ENCODE measurements at places on chromosomes 6 and 20.
A peak's percentile ranks its signal among the peaks of the same experiment; 100 is the strongest.

DNA sequence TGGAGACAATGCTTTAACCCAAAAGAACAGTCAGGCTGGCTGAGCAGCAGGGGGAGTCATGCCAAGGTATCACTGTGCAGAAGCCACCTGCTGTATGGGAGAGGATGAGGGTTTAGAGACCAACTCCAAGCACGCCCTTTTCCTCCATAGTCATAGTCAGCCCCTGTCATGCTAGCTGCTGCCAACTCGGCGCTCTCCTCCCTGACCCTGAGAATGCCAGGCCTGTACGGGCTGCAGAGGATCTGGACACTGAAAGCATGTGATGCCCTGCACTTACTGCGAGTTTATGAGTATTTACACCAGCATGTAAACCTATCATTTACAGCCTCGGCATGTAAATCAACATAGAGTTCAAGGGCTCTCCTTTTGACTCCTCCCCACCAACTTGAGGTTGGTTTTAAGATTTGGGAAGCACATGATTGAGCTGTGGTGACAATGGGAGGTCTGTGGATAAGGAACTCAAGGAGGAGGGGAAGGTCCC, 11.7 kb upstream of the SCUBE3 start:
- ATAC-seq = no peak

DNA sequence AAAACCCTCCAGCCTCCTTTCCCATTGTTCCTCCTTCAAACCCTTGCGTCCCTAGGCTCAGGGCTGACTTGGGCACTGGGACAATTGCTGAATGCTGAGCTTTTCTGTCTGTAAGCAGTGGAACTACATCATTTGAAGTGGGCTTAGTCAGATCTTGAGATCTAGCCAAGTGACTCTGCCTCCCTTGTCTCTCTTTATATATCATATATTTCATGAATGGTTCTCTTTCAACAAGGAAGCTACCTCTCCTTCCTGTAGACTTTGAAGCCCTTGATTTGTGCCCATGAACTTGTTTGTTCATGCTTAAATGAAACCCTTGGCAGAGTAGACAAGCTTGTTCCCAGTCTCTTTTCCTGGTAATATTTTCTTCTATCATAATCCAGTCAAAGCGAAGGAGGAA, 60.0 kb upstream of the KIF13A start:
- ATAC-seq = no peak

- ATAC-seq = peak; percentile 31
These were observed 451.3 kb downstream of the HTR1B start for GRCh38 chr6:77011929-77012545.

DNA sequence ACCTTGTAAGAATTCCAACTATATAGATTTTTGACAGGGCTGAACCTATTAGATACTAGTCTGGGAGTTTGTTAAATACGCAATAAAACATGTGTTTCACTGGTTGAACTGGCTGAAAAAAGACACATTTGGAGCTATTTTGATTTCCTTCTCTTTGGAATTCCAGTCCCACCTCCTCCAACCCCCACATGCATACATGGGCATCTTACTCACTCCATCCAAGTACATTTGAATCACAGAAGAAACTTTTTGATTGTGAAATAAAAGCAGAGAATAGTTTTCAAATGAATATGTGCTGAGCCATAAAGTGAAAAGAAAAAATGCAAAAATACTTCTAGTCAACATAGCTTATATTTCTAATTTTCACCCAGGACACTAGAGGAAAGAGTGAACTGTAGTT, 33.9 kb upstream of the STXBP5 start:
- ATAC-seq = no peak

GRCh38 chr20:17806739-17807441, 107.1 kb downstream of the BANF2 start:
- peak; percentile 74 for ATAC-seq

DNA sequence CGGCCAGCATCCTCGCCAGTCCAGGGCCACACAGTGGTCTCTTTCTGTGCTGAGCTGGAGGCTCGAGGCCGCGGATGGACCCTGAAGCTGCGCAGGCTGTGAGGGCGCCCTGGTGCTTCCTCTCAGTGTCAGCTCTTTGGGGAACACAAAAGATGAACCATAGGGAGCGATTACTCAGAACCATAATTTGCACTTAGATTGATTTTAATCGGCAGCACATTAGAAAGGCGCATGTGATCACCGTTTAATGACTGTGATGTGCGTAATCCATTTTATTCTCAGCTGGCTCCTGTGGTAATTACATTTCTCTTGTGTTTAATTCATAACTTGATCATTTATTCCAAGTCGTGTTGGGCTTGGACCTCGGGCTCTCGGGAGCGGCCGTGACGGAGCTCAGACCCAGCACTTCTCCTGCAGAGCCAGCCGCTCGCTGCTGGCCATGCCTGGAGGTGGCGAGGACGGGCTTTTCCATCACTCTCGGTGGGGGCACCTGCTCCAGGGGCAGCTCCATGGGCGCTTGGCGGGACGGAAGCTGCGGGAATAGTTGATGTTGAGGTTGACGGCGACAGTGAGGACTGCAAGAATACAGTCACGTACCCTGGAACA, 25.6 kb upstream of the NTSR1 start:
- ATAC-seq = no peak

DNA sequence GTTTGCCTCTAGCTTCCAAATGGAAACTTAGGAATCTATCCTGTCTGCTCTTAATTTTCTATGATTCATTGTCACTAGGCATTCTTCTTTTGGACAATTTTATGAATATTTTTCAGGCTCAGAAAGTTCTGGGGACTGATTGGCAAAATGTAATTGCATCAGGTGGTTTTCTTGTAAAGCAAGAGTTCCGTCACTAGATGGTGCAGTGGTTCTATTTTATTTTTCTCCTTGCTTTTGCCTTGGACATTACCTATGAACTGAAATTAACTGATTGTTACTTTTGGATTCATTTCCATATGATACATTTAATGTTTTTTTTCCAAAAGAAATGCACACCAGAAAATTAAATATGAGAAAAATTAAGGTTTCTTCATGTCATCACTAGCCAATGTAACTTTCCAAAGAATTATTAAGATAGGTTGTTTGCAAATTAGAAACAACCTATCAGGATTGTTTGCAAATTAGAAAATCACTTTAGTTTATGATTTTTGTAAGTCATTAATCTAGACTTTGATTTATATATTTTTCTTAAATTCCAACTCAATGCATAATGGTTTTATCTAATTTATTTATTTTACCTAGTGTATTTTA, 48.0 kb downstream of the TMEM170B start:
- no peak for ATAC-seq

GRCh38 chr6:642805-643204, 14.1 kb downstream of the HUS1B start:
- ATAC-seq = no peak

DNA sequence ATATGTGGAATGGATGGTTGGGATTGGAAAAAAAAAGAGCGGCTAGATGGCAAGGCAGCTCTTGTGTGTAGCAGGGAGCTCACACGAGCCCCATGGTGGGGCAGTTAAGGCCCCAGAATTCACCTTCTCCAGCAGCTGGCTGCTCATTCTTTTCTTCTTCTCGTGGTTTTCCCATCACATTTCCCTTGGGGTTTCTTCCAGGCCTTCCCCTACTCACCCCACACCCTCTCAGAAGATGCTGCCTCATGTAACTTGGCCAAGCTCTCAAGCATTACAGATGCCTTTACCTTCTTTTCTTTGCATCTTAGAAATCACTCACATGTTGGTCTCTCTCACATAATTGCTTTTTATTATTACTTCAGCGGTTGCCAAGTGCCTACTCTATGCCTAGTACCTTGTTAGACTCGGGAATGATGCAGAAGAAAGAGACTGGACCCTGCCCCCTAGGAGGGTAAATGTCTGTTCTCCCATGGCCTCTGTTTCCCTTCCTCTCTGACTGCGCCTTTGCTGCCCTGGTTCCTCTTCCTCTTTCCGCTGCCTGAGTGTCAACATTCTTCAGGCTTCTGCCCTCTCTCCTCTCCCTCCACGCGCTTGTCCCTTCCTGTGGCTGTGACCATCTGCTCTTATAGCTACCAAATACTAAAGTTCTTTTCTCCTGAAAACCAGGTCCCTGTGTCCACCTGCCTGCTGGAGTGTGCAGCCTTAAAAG, 28.6 kb downstream of the PPARD start:
- no peak for ATAC-seq

- no peak for ATAC-seq
These were observed 48.2 kb upstream of the LRRC1 start for GRCh38 chr6:53746442-53747103.

DNA sequence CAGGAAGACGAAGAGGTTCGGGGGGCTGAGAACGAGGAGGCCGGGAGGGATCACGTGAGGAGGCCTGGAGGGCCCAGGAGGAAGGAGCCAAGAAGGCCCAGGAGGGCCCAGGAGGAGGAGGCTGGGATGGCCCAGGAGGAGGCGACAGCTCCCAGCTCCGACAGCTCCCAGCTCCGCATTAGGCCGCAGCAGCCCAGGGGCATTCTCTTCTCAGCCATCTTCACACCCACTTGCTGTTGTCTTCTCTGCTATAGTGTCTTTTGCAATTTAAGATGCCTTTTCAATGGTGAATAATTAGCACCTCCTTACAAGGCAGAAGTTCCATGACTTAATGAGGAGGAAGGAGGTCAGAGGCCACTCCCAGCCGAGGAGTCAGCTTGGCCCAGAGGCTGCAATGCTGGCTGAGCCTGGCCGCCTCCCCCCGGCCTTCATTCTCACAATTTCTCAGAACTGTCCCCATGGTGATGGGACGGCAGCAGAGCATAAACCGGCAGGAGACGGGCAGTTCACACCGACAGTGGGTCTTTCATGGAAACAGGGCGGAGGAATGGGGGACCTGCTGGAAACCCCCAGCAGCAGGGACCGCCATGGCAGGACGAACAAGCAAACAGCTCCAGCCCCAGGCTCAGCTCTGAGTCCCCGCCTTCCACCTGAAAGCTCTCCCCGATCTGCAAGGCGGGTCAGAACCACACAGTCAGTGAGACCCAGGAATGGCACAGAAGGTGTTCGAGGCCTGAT, 45.1 kb downstream of the WDR27 start:
- ATAC-seq = no peak

DNA sequence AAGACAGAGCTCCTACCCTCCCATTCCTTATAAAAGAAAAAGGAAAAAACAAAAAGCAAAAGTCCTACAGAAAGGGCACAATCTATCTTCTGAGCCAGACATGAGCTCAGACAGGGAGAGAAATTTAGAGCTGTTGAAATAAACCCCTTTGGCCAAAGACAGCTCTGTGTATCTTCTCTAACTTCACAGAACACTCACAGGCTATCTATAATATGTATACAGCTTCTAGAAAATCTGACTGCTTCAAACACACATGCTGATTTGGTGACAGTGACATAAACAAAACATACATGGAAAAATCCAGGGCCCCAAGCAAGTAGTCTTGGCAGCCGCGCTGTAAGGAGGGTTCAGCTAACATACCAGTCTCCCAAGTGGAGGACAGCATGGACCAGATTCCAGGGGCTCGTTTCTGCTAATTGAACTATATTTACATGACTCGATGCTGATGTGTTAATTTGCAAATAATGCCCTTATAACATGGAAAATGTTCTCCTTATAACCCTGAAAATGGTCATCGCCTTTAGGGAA, 37.0 kb downstream of the MTFR2 start:
- ATAC-seq = no peak

DNA sequence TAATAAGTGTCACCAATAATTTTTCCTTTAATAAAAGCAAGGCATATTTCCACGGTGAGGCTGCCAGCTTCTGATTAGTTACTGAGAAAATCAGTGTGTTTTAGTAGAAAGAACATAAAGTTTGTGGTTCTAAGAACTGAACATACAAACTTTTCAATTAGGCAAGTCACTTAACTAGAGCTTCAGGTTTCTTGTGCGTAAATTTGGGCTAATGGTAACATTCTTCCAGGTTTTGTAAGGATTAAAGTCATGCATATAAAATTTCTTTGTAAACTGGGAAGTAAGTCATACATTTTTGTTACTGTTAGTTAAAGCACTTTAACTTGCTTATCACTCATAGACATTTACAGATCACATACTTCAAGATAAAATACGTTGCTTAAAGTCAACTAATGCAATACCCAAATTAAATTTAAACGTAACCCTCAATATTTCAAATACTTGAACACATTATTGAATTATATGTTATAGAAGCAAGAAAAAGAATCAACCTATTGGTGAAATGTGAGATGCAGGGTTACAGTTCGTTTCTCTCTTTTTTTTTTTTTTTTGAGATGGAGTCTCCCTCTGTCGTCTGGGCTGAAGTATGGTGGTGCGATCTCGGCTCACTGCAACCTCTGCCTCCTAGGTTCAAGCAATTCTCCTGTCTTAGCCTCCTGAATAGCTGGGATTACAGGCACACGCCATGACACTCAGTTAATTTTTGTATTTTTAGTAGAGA, 327.3 kb upstream of the NOX3 start:
- ATAC-seq = no peak

Data from gastroesophageal sphincter (tissue), 4 donors.